ENCODE measurements at places on chromosomes 2 and 18.

GRCh38 chr2:41622301-41622700 is 425.5 kb upstream of the PKDCC start:
- DNase-seq, result no peak

DNA sequence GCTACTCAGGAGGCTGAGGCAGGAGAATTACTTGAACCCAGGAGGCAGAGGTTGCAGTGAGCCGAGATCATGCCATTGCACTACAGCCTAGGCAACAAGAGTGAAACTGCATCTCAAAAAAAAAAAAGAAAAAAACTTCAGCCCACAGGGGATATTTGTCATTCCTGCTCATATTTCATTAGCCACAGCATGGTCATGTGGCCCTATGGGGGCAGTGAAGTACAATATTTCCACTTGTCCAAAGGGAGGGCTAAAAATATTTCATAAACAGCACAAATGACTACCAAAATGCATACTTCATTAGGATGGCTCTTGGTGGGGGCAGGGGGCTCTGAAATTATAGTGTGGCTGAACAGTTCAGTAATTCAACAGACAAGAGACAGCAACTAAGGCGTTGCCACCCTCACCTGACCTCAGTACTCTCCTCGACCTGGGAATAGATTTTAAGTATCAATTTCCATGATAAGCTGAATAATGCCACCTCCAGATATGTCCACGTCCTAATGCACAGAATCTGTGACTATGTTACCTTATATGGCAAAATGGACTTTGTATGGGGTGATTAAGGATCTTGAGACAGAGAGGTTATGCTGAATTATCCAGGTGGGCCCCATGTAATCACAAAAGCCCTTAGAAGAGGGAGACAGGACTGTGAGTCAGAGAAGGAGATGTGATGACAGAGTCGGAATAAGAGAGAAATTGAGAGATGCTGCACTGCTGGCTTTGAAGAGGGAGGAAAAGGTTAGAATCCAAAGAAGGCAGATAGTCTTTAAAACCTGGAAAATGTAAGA is 158.2 kb upstream of the CRIM1 start:
- no peak for DNase-seq

- DNase-seq, result no peak
Observed at GRCh38 chr2:223102040-223102400, 50.0 kb downstream of the KCNE4 start.

GRCh38 chr18:48607056-48607984 is 68.5 kb downstream of the CTIF start:
- no peak for DNase-seq

DNA sequence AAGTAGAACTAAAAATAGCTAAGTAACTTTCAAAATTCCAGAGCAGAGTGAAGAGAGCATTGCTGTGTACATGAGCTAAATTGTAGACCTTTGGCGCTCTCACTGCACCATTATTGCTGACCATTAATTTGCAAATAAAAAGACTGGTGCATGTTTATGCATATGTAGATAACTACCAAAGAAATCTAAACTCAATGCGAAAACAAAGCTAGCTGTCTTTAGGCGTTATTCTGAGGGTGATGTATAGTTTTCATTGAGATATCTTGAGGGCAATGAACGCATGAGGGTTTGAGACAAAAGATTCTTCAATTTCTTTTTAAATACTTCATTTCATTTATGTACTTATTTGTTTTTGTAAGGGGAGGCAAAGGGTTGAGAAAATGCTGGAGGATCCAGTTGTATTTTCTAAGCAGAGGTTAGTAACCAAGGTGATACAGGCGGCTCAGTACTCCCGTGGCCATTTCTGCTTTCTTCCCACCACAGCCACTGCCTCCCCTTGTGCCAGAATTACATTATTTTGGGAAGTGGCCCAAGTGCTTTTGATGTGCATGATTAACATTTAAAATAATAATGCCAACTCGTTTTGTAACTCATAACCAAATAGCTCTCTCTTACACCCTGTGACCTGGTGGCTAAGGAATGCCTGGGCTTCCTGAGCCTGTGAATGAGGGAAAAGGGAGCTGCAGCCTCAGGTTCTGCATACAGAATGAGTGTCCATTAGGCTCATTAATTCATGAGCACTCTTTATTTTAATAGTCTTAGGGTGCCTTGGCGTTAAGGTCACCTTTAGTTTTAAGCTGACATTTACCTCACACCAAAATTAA is 797.8 kb upstream of the GYPC start:
- DNase-seq, result no peak

- no peak for DNase-seq
Observed at GRCh38 chr2:149055751-149056150, 17.3 kb downstream of the LYPD6B start.

DNA sequence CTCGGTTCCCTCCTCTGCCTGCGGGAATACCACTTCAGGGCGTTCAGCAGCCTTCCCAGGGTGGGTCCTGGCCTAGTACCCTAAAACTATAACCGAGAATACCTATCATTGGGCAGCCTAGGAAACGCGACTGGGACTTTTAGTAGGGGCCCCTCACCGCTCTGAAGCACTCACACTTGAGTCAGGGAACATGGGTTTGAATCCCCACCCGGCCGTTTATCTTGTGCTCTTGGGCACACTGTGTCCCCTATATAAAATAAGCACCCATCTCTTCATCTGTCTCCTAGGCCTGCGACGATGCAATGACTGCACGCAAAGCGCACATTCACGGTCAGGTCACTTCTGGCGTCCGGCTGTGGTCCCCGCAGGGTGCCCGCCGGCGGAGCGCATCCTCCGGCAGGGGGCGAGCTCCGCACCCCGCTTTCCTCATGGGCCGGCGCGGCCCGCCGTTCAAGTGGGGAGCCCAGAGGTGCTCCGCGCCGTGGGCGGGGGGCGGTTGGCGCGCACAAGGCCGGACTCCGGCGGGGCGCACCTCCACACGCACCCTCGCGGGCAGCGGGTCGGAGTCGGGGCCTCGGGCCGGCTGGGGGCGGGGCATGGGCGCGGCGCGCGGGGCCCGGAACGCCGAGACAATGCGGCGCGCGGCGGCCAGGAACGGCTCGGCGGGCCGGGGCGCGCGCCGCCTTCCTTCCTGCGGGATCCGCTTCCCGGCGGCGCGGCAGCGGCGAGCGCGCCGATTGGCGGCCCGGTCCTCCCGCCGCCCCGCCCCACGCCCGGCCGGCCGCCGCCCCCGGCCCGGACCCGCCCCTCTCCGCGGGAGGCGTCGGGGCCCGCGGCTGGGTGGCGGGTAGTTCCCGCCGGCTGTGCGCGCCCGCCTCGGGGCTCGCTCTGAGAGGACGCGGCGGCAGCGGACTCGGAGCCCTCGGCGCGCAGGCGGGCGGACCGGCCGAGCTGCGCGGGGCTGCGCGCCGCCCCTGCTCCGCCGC is at the start of gene ASAP2:
TSS of gene ASAP2 (plus strand) at position 850 of the 986 bp plus-strand sequence. CDS start 293 bp downstream, outside the sequence.
- DNase-seq, result no peak

GRCh38 chr2:239303711-239304532 is 96.9 kb downstream of the HDAC4 start:
- no peak for DNase-seq

DNA sequence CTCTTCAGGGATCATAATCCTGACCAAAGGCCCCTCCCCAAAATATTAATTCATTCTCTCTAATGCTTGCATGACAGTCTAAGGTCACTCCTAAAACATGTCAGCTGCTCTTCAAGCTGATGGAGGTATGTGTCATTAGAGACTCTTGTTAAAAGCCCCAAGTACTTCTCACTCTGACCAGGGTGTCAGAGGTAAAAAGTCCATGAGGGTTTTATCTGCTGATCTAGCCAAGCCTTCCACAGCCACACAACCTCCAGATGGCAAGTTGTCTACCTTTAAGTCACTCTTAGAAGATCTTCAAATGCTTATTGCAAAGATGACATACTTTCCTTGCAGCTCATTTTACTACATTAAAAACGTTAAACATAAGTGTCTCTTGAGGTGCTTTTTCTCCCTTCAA is 83.6 kb upstream of the ETAA1 start:
- no peak for DNase-seq

DNA sequence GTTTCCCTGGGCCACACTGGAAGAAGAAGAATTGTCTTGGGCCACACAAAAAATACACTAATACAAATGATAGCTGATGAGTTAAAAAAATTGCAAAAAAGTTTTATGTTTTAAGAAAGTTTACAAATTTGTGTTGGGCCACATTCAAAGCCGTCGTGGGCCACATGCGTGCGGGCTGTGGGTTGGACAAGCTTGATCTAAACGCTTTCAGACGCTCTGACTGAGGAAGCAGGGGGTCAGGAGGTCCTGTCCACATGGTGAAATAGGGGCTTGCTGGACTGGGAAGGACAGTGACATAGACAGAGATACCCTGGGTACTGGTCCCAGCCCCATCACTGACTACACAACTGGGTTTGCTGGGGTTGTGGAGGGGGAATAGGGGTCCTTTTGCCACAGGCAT is 86.4 kb downstream of the LOXHD1 start:
- no peak for DNase-seq

GRCh38 chr18:36578871-36579710 is 249.7 kb downstream of the TPGS2 start:
- DNase-seq, result no peak

- no peak for DNase-seq
Observed at GRCh38 chr2:28437149-28437835, 44.6 kb downstream of the FOSL2 start.

GRCh38 chr2:85433511-85434089 is 15.1 kb downstream of the SH2D6 start:
- DNase-seq, result no peak

GRCh38 chr2:123179526-123179925 is 845.6 kb upstream of the CNTNAP5 start:
- no peak for DNase-seq

GRCh38 chr2:205706769-205707381 is 24.6 kb downstream of the NRP2 start:
- no peak for DNase-seq

GRCh38 chr18:56389190-56389589 is 249.2 kb downstream of the TXNL1 start:
- DNase-seq, result no peak

DNA sequence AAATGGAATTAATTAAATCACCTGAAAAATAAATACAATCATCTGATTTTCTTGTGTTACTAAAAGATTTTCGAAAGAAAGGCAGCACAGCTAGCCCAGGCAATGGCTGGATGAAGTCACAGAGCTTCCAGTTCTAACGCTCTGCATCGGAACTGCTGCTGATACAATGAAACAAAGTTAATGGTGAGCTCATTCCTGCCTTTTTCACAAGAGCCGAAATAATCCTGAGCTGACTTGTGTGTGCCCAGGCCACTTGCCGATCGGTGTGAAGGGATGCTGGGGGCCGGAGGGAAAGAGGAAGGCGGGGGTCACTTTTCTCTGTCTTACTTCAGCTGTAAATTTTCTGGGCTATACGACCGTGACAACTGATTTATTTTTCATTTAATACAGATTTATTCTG is 149.5 kb downstream of the INO80D start:
- DNase-seq, result no peak

DNA sequence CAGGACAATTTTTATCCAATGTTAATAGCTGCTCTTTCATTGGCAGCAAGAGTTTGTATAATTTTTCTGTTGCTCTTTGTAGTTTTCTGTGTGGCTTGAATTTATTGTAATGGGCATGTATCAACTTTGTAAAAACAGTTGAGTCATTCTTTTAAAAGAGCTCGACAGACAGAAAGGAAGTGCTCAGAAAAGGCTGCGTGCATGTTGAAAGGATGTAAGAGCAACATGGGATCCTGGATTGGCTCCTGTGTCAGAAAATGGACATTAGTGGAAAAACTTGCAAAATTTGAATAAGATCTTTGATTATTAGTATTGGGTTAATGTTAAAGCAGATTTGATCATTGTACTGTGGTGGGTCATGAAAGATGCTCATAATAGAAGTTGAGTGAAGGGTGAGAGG is 93.3 kb upstream of the CDC42EP3 start:
- no peak for DNase-seq

DNA sequence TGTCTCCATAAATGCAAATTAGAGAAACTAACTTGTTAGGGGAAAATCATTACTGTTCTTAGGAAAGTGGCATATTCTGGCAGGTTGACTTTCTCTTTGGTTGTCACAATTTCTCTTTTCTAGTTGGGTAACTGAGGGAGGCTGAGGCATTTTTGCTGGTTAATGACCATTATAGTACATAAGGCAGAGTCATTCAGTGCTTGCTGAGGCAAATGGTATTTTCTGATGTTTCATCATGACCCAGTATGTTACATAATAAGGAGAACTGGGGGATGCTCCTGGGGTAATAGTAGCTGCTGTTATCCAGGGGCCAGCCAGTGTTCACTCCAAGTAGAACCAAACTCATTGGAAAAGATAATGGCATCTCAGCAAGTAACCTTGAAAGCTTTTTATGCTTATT is 62.3 kb downstream of the ITGA6 start:
- DNase-seq, result no peak

DNA sequence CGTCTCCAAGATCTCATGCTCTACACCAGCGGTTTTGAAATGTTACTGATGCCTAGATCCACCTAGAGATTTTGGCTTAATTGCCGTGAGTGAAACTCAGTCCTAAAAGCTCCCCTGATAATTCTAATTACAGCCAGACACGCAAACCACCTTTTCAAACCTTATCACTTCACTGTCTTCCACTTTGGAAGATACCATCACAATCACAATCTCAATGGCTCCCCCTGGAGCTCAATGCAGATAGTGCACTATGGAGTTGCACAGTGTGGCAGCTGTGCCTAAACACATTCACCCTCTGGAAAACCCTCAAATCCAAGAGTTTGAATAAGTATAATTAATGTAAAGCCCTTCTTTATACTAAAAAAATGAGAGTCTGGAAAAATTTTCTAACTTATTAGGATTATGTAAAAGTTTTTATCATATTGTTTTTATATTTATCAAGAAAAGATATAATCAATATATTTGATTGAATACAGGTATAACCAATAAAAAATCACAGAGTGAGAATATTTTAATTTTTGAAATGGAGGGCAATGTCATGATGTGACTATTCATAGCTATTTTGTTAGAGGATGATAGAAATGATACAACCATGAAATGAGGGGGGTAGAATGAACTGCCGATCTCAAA is 102.9 kb upstream of the SLC8A1 start:
- DNase-seq, result no peak
